ENCODE measurements at places on chromosomes 12 and 14. TPM values are rescaled to one million over a fixed set of nuclear protein-coding genes. Genes with fewer than 3 reads are reported as not detected.
A peak's percentile ranks its signal among the peaks of the same experiment; 100 is the strongest.

The BTBD6 gene
- total RNA-seq, result 80.1 TPM

- no peak for DNase-seq
Measured at GRCh38 chr12:50186681-50187080, 19.5 kb upstream of the CERS5 start.

- no peak for DNase-seq
Measured at GRCh38 chr14:22112004-22112403, 438.4 kb upstream of the OR4E1 start.

GRCh38 chr12:9731797-9732196, 1.1 kb downstream of the CLECL1 start:
- no peak for DNase-seq

DNA sequence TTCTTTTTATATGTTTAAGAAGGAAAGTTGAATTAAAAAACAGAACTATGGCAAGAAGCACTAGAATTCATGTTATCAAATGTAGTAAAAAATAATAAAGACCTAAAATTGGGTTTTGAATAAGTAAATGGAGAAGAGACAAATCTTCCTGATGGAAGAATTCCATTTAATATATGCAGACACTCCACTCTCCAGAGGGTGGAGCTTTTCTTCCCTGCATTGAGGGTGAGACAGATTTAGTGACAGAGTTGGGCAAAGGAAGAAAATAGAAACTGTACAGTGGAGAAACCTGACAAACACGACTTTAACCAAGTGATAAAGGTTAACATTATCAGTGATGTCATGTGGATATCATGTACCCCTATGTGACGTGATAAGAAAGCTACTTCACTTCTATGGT, 217.6 kb downstream of the PRKD1 start:
- DNase-seq, result no peak

The ABCC9 gene
- 19.8 TPM for total RNA-seq

DNA sequence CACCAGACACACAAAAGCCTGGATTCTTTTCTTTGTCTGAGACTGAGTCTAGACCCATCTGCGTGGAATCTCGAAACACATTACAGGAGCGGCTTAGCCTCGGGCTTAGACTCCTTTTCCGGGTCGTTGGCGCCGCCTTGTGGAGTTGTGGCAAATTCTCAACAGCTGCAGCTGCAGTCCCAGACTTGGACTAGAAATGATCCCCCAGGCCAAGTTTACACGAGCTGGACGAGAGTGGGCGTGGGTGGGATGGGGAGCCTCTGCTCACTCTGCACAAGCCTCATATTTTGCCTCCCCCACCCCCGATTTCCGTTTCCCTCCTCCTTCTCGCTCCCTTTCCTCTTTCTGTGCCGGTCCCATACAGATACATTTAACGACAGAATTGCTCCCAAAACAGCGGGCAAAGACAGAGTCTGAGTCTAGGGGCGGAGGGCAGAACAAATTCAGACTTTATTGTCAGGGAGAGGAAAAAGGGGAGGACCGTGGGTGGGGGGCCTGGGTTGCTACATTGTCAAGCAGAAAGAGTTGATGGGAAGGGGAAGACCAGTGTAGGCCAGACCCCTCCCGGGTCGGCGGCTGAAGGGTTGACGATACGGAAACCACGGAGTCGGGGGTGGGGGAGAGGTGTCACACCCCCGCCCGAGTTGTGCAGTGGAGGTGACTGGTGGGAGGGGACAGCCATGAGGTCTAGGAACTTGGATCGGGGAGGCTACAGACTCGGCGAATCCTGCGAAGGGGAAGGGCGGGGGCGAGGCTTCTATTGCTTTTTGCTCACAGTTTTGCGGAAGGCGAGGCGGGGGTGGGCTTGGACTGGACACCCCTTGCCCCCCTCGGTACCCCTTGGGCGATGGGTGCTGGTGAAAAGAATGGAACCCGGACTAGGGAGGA, 4.7 kb upstream of the GPR84 start:
- DNase-seq, result peak; percentile 94

DNA sequence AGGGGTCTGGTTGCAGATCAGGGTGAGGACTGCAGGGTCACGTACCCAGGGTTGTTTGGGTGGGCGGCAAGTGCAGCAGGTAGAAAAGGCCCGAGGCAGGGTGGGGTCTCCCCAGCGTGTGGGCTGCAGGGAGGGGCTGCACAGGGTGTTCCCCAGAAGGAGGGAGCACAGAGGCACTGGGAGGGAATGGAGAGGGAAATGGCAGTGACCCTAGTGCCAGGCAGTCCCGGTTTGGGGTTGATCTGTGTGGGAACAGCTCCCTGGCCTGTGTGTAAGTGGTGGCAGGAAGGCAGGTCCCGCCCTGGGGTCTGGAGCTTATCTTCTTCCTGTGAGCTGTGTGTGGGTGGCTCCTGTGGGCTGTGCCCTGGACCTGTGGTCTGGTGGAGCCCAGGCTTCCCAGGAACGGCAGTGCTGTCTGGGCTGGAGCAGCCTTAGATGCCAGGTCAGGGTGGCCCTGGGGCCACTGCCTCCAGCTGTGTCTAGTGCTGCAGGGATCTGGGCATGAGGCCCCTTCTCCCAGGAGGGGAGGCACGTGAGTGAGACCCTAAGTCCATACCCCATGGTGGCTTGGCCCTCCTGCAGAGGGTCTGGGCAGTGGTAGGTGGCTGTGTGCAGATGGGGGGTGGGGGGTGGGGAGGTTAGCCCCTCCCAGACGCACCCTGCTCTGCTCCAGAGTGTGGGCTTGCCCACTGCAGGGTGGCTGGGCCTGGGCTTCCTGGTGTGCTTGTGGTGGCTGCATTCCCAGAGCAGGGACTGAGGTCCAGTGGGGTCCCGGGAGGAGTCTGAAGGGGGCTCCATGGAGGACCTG, 363.5 kb downstream of the TMEM121 start:
- DNase-seq, result peak; percentile 50

DNA sequence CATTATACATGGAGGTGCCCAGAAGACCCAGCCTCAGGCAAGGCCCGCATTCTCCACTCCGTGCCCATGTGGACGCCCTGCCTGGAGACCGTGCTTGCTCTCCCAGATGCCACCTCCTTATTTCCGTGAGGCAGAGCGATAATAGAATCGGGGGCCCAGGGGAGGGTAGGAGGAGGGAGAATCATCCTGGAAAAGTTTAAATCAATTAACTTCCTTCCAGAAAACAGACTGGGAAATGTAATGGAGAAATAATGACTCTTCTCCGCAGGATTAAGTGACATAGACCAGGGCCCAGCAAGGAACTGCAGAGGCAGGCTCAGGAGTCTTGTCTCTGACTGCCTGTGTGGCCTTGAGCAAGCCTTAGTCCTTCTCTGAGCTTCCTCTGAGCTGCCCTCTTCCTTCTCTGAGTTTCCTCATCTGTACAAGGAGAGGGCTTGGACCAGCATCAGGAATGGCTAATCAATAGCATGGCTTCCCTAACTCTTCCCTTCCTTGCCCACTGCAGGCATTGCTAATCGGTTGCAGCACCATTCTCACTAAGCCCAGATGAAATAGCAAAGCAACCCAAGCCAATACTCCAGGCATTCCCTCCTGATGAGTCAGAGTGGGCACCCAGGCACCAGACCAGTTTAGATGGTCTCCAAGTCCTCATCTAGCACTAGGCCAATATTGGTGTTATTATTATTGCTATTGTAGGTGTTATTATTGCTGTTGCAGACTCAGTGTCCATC, 11.3 kb upstream of the FAM222A start:
- no peak for DNase-seq

The NCKAP5L gene
- total RNA-seq, result 33.4 TPM

GRCh38 chr12:44019118-44019517, 183.2 kb downstream of the TMEM117 start:
- DNase-seq, result no peak

- DNase-seq, result no peak
Measured at GRCh38 chr14:101503431-101504095, 57.7 kb upstream of the DIO3 start.

DNA sequence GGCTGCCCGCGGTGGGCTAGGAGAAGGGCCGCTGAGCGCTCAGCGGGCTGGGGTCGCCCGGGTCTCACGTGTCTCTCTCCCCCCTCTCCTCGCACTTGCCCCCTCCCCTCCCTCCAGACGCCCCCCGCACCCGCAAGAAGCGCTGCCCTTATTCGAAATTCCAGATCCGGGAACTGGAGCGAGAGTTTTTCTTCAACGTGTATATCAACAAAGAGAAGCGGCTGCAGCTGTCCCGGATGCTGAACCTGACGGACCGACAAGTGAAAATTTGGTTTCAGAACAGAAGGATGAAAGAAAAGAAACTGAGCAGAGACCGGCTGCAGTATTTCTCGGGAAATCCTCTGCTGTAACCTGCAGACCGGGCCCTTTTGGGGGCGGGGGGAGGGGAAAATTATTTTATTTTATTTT, 314 bp upstream of the HOTAIR start:
- no peak for DNase-seq

The EPYC gene
- total RNA-seq, result not detected

The WNT1 gene
- not detected for total RNA-seq

GRCh38 chr12:3376779-3377455, 114.1 kb upstream of the PRMT8 start:
- DNase-seq, result peak; percentile 31

DNA sequence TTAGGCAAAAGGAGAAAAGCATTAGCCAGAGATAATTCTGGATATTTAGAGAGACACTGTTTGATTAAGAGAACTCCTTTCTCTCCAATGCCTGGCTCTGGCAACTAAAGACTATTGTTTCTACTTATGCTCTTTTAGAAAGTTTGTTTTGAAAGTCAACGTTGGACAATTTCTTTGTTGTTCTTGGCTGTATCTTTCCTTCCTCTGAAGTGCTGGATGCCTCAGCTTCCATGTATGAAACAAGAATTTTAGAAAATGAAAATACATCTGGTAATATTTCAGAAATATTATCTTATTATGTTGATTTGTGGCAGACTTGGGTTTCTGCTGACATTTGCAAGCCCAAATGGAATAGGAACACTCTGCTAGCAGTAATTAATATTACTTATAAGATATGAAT, 382.6 kb downstream of the SNAPC1 start:
- DNase-seq, result no peak

The DEPDC4 gene
- not detected for total RNA-seq

The MYF6 gene
- not detected for total RNA-seq

DNA sequence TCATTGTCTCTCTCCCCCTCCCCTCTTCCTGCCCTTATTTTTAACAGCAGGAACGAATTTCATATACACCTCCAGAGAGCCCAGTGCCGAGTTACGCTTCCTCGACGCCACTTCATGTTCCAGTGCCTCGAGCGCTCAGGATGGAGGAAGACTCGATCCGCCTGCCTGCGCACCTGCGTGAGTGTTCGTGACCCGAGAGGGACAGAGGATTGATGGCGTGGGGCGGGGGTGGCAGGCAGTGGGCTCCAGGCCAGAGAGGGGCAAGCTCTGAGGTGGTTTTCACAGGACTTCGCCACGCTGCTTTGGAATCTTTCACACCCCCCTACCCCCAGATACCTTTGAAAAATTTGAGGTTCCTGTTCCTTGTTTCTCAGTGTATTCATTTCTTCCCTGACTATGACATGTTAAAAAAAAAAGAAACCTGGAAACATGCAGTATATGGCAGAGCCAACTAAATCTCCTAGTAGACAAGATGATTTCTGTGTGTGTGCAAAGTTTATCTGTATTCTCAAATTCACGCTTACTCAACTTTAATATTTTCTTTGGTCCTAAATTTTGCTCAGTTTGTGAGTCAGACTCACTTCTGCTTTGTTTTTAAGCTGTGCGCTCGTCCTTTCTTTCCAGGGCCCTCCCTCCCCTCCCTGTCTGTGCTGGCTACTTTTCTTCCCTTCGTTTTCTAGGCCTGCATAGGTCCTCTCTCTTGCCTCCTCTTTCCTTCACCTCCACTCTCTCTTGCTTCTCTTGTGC, 103.1 kb downstream of the ETV6 start:
- no peak for DNase-seq

DNA sequence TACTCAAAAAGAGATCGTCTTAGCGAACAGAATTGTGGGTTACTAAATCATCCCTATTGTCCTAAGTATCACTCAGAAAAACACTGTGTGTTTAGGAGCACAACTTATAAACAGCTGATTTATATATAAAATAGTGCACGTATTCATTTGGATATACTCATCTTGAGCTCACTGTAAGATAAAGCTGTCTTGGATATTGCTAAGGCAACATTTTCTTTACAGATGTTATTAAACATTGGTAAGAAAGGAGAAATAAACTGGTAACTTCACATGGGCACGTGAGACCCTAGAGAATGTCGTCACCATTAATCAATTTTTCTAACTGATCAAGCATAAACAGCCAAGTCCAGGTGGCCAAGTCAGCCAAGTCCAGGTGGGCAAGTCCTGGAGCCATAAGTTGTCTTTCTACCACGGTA, 1.7 kb downstream of the PAWR start:
- DNase-seq, result no peak

The HNF1A gene
- not detected for total RNA-seq

DNA sequence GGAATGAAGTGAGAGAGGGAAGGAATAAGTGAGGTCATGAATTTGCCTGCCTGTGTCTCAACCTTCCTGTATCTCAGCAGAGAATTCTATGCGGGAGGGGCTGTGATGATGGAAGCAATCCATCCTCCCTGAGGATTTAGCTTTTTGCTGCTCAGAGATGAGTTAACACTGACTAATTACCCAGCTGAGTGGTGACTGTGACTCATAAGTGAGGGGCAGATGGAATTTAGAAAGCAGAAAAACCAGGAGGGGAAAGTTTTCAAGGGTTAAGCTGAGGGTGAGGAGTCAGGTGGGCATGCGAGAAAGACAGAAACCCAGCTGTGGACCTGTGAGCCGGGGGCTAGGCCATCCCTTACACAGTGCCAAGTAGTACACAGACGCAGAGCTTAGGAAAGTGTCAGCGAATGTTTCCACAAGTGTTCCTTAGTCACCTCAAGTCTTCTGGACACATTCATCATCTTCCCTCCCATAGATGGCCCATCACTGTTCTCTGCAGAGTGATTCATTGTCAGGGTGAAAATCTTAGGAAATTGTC, 277.9 kb downstream of the IPO8 start:
- DNase-seq, result no peak

- DNase-seq, result no peak
Measured at GRCh38 chr12:32139064-32139421, 32.4 kb downstream of the BICD1 start.
